ENCODE measurements at places on chromosomes 6 and 20.

DNA sequence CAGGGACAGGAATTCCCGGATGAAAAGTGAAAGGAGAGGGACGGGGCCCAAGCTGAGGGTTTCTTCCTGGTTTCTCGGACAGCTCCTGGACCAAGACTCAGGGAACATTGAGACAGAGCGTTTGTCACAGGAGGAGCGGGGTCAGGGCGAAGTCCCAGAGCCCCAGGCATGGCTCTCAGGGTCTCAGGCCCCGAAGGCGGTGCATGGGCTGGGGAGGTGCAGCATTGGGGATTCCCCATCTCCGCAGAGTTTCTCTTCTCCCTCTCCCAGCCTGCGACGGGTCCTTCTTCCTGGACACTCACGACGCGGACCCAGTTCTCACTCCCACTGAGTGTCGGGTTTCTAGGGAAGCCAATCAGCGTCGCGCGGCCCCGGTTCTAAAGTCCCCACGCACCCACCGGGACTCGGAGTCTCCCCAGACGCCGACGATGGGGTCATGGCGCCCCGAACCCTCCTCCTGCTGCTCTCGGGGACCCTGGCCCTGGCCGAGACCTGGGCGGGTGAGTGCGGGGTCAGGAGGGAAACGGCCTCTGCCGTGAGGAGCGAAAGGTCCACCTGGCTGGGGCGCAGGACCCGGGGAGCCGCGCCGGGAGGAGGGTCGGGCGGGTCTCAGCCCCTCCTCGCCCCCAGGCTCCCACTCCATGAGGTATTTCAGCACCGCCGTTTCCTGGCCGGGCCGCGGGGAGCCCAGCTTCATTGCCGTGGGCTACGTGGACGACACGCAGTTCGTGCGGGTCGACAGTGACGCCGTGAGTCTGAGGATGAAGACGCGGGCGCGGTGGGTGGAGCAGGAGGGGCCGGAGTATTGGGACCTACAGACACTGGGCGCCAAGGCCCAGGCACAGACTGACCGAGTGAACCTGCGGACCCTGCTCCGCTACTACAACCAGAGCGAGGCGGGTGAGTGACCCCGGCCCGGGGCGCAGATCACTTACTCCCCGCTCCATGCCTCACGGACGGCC lies 54.6 kb upstream of the POLR1H start:
- DNase-seq = no peak

- DNase-seq = no peak
These were observed 8.0 kb downstream of the PNISR start for GRCh38 chr6:99416892-99417767.

DNA sequence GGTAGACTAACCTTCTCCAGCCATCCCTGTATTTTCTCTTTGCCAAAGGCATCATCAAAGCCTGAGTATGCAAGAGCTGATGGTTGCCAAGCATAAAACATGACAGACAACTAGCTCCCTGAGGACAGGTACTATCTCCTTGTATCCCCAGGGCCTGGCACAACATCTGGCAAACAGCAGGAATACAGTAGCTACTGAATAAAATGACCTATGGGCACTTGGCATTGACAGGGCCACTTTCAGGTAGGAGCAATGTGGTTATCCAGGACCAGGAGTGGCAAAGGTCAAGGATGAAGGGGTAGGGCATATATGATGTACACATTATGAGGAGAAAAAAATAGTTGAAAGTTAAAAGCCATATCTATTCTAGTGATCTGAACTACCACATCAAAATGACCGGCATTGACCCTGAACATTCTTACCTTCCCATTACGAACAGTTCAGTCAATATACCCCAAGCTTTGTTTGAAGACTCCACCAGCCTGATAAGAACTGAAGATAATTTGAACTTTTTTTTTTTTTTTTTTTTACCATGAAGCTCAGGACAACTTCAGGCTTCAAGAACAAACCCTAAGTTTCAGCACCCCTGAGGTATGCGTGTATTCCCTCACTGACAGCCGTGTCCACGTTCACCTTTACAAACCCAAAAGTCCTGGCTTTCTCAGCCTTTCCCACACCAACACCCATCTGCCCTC lies 12.3 kb downstream of the ABHD12 start:
- no peak for DNase-seq

GRCh38 chr6:162154001-162154400 lies 573.6 kb downstream of the PRKN start:
- DNase-seq = no peak
